ENCODE measurements at places on chromosomes 2 and 18. TPM values are rescaled to one million over a fixed set of nuclear protein-coding genes. Genes with fewer than 3 reads are reported as not detected.

The MAP2 gene
- total RNA-seq: under 0.01 TPM

The CTLA4 gene
- under 0.01 TPM for total RNA-seq

The ABCG5 gene
- under 0.01 TPM for total RNA-seq

The RTP5 gene
- 1.1 TPM for total RNA-seq

The TWIST2 gene
- not detected for total RNA-seq

The PAX8 gene
- total RNA-seq: 1.3 TPM

The MC5R gene
- total RNA-seq: not detected

The IL36RN gene
- not detected for total RNA-seq

The SDC1 gene
- 0.27 TPM for total RNA-seq

The RFTN2 gene
- total RNA-seq: under 0.01 TPM

The CHAC2 gene
- 1.1 TPM for total RNA-seq

The SOX11 gene
- not detected for total RNA-seq

The PRSS56 gene
- total RNA-seq: not detected

The SLC4A3 gene
- under 0.01 TPM for total RNA-seq

The SIGLEC15 gene
- total RNA-seq: 6.2 TPM

The ITGB6 gene
- not detected for total RNA-seq

The TMEM247 gene
- total RNA-seq: not detected

The TUBA4A gene
- 22.9 TPM for total RNA-seq

The TRIM43 gene
- total RNA-seq: not detected

Measured in hematopoietic multipotent progenitor cell (in vitro differentiated cells).